ENCODE measurements at places on chromosomes 2 and 18. TPM values are rescaled to one million over a fixed set of nuclear protein-coding genes. Genes with fewer than 3 reads are reported as not detected.

DNA sequence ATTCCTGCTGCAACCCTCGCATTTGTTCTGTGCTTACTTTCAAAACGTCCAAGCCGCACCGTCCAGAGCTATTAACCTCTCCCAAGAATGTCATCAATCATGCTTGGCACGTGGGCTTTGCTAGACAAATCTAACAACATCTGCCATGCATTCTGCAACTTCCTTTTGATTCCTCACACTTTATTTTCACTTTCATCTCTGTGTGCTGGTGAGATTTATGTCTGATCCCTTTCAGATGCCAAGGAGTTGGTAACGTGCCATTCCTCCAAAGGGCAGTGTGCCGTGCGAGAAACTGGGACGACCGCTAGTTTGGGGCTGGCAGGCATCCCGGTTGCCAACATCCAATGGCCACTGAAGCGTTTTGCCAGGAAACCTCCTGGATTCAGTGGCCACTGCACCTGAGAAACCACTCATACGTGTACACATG is 230.0 kb upstream of the PARD3B start:
- no peak for DNase-seq

GRCh38 chr2:59296279-59296678 is 1055.2 kb upstream of the FANCL start:
- DNase-seq = no peak

DNA sequence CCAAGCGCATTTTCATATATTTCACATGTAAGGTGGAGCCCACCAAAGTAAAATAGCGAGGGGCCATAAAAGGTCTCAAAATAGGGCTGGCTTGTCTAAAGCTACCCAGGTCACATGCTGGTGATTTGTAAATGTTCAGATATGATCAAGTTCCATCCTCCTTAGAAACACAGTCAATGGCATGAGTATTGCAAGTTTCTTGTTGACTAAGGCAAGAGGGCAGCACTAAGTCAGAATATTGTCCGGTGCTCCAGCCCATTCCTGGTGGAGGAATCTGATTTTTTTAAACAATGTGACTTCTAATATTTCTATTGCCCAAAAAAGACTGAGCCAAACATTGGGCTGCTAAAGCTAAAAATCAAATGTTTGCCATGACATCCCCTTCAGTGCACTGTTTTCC is 85.1 kb downstream of the LAMA1 start:
- DNase-seq = no peak

- no peak for DNase-seq
Measured at GRCh38 chr2:240186191-240186725, 45.8 kb upstream of the OTOS start.

- no peak for DNase-seq
Measured at GRCh38 chr2:163736433-163737189, 803 bp upstream of the FIGN start.

DNA sequence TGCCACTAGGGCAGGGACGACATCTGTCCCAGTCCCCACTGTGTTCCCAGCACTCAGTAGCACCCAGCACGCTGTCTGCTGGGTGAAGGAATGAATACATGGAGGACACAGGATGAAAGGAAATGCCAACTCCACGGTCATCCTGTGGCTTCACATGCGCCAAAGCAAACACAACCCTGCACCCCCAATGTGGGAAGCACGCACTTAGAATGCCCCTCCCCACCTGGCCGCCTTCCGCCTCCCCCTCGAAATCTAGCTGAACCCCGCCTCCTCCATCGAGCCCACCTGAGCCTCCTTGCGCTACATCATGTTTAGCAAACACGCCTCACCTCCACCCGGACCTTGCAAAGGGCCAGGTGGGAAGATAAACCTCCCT is 33.9 kb downstream of the ADCY3 start:
- DNase-seq = no peak

- no peak for DNase-seq
Measured at GRCh38 chr2:182242609-182243008, 184.2 kb downstream of the PDE1A start.

DNA sequence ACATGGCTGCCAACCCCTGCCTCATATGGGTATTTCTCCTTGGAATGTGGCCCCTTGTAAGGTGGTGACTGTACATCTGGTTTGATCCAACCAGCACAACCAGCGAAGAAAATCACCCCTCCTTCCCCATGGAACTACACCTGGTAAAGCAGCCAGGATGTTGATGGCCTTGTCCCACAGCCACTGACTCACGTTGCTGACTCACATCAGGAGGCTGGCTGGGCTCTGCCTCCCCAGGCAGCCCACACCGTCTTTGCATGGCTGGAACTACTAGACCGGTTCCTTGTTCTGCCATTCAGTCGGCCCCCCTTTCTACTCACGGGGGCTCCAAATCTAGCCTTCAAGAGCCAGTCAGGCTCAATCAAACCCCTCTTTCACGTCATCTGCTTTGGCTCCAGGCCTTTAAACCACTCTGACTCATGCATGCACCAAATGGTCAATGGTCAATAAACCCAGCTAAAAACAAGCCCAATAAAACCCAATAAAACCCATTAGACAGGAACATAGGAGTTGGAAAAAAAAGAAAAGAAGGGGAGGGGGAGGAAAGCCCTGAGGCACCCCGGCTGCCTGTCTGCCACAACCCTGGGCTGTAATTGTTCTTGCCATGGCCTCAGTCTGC is 114.8 kb downstream of the PLB1 start:
- no peak for DNase-seq

The CD8A gene
- 1.9 TPM for polyA plus RNA-seq

The GRP gene
- polyA plus RNA-seq = not detected

The CD226 gene
- 0.11 TPM for polyA plus RNA-seq

Measured in naive B cell (primary cell).